ENCODE measurements at places on chromosomes 11 and 22.

- no peak for DNase-seq
Observed at GRCh38 chr22:40512426-40513136, 123.9 kb downstream of the MRTFA start.

DNA sequence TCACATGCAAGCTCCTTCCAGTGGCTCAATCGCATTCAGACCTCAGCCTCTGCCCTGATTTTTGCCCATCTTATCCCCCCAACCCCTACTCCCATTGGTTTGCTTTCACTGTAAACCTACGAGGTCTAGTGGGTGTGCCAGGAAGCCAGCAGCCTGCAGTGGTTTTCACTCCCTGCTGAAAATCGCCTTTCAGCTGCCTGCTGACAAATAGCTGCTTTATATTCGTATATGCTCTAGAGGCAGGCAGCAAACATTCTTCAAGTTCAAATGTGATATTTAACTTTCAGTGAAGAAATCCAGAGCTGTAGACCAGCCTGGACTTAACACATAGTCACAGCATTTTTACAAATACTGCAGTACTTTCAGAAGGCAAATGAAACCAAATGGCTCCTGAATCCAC is 92.8 kb upstream of the APOA1 start:
- DNase-seq: no peak

GRCh38 chr11:119592642-119593041 is 136.4 kb downstream of the NECTIN1 start:
- DNase-seq: peak; percentile 76

DNA sequence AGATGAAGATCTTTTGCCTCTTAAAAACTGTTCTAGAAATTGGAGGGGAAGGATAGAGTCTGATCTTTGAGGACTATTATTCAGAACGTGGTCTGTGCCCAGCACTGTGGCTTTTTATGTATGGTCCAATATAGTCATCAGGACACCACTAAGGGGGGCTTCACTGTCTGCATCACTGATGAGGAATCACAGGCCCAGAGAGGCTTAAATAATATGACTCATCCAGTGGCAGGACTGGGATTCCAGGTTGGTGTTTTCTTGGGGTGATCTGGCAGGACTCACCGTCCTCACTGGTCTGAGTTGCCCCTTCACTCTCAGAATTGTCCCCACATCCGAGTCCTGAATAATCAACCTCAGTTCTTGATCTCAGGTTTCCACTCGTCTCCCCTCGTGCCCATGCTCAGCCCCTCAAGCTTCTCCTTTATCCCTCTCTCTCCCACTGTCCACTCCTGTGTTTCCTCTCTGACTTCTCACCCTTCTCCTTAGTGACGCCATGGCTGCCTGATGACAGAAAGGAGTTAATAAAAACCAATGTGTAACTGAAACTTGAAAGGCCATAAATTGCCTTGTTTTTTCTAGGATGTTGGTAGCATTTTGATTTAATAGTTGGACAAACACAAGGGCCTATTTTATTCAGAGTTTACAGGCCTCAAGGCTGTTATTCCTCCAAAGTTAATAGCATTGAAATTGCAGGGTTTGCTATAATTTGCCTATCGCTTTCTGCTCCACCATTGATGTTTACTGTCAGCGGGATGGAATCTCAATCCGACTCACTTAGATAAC is 95.7 kb upstream of the NNMT start:
- no peak for DNase-seq

- DNase-seq: no peak
Observed at GRCh38 chr22:24681236-24681635, 78.2 kb downstream of the GGT1 start.

DNA sequence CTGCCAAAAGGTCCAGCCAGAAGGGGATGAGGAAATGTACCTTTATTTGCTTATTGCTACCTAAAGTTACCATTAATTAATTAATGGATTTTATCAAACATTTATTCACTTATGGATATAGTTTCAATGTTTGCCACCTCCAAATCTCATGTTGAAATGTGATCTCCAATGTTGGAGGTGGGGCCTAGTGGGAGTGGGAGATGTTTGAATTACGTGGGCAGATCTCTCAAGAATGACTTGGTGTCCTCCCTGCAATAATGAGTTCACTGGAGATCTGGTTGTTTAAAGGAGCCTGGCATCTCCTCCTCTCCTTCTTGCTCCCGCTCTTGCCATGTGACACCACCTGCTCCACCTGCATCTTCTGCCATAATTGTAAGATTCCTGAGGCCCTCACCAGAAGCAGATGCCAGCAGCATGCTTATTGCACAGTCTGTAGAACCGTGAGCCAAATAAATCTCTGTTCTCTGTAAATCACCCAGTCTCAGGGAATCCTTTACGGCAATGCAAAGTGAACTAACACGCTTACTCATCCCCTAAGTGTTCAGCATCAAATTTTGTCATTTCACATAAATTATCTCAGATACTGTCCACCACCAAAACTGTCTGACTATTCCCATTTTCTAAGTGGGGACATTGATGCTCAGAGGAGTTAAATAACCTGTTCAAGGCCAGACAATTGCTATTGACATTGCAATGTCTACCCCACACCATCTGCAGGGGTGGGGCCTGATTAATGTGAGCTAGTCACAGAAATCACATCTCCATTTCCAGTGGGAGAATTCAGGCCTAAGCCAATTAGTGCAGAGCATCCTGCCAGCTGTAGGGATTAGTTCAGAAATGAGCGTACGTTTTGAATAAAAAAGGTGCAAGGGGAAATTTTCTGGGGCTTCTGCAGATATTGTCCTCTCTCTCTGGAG is 51.6 kb upstream of the SYN3 start:
- no peak for DNase-seq

DNA sequence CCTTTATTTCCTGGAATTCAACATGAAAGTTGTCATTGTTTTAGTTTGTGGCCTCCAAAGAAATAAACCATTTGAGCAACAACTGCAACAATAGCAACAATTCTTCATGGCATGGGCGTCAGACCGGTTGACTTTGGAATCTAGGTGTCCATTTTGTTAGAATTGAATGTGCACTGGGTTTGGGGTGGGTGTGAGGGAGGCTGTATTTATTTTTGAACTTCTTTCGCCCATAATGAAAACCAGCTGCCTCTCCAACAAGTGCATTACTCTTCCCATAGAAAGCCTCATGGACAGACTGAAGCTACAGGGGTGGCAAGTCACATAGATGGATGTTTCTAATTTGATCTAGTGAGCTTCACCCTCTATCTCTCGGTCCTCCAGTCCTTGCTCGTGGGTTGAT is 85.4 kb downstream of the ADAMTS15 start:
- DNase-seq: no peak

- peak; percentile 80 for DNase-seq
Observed at GRCh38 chr11:24496736-24497725, at the start of gene LUZP2. Gene LUZP2 (plus strand): TSS chr11:24497053.

DNA sequence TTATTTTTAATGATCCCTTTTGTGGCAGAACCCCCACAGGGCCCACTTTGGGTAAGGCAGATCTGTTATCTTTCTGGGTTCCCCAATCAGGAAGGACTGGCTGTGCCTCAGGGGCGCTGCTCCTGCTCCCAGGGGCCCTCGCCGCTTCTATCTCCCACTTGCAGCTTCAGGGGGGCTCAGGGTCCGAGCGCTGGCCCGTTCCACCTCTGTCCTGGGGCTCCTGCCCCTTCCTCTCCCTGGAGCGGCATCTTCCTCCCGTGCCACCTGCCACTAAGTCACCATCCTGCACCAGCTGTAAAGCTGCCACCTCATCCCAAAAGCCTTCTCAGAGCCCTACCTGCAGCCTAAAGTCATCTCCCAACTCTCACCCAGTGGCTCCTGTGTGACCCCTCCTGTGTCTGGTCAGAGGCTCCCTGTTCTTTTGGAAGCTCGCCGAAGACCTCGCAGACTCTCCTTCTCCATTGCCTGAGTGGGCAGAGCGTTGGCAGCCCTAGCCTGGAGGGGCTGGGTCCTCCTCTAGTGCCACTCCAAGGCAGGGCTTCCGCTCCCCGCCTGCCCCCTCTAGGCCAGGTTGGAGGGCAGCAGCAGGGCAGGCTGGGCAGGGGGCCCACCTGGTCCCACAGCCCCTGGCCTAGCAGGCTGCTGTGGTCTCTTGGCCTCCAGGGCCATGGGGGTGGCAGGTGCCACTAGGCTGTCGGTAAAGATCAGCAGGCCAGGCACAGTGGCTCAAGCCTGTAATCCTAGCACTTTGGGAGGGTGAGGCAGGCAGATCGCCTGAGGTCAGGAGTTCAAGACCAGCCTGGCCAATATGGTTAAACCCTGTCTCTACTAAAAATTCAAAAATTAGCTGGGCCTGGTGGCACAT is 106.7 kb downstream of the MORC2 start:
- no peak for DNase-seq

- no peak for DNase-seq
Observed at GRCh38 chr11:65147352-65148075, 13.2 kb upstream of the SYVN1 start.

DNA sequence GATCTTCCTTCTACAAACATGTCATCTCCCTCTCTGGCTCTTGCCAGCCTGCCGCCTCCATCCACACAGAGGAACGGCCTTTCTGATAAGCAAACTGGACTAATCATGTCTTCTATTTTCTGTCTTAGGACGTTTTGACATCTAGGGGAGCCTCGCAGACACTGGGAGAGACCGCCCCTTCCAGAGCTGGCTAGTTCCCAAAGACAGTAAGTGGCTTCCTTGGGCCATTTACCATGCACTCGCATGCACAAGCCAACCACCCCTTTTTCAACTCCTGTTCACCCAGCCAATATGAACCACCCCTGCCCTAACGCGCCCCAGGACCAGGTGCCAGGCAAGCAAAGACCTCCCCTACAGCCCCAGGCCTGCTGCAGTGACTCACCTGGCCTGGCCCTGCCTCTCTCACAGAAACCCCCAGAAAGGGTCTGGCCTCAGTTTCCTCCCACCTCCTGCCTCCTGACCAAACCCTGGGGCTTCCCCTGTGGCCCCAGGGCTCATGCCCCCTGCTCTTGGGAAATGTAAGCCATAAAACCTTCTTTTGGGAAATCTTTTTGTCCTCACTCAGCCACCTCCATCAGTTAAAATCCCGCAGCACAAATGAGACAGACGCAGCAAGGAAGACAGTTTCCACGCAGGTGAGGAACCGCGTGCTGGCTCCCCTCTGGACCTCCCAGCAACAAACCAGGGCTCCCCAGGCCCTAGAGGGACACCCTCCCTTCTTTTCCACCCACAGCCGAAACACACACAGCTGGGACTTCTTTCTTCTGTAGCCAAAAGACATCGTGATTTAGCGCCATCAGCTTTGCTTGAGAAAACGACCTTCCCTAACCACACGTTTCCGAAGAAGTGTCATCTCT is 38.5 kb downstream of the SHANK2 start:
- DNase-seq: no peak

DNA sequence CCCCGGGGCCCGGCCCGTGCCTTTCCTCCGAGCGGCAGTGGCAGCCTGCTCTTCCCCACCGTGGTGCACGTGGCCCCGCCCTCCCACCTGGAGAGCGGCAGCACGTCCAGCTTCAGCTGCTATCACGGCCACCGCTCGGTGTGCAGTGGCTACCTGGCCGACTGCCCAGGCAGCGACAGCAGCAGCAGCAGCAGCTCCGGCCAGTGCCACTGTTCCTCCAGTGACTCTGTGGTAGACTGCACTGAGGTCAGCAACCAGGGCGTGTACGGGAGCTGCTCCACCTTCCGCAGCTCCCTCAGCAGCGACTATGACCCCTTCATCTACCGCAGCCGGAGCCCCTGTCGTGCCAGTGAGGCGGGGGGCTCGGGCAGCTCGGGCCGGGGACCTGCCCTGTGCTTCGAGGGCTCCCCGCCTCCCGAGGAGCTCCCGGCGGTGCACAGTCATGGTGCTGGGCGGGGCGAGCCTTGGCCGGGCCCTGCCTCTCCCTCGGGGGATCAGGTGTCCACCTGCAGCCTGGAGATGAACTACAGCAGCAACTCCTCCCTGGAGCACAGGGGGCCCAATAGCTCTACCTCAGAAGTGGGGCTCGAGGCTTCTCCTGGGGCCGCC is 11.9 kb downstream of the C22orf31 start:
- no peak for DNase-seq

GRCh38 chr11:3775736-3776406 is 21.5 kb downstream of the NUP98 start:
- DNase-seq: peak; percentile 86

GRCh38 chr11:64537876-64538275 is 53.1 kb upstream of the SLC22A12 start:
- no peak for DNase-seq

DNA sequence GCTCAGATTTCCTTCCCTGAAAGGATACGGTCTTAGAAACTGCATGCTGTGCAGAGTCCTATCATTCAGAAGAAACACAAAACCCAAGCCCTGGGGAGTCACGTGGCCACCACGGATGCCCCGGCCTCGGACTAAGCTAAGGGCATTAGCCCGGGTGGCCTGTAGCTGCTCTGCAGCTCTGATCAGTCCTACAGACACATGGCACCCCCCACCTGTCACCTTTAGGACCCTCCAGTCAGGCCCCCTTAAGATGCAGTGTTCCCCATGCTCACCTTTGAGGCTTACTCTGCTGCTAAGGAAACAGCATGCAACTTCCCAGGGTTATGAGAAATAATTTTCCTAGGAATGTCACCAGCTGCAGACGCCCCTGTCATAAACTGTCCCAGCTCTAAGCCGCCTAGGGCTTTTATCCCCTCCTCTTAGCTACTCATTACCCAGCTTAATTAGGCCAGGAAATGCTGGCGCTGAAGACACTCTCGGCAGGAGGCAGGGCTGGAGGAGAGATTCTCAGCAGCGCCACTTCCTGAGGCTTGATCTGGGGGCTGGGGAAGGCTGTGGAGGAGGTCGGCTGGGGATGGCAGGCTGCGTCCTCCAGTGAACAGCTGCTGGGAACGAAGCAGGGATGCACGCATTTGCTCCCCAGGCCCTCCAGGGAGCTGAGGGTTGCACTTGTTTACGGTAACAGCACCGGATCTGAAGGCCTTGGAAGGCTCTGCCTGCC is 47.2 kb upstream of the ADA2 start:
- DNase-seq: peak; percentile 59

DNA sequence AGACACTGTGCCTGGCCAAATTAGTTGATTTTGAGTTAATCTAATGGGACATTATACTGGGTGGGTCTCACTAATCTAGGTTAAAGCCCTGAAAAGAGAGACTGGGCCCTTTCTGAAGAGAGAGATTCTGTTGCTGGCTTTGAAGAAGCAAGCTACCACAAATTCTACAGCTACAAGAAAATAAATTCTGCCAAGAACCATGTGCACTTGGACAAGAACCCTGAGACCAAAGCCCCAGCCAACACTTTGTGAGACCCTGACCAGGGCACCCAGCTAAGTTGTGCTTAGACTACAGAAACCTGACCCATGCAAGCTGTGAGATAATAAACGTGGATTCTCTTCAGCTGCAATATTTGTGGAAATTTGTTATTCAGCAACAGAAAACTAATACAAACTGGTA is 20.1 kb upstream of the SPON1 start:
- no peak for DNase-seq

DNA sequence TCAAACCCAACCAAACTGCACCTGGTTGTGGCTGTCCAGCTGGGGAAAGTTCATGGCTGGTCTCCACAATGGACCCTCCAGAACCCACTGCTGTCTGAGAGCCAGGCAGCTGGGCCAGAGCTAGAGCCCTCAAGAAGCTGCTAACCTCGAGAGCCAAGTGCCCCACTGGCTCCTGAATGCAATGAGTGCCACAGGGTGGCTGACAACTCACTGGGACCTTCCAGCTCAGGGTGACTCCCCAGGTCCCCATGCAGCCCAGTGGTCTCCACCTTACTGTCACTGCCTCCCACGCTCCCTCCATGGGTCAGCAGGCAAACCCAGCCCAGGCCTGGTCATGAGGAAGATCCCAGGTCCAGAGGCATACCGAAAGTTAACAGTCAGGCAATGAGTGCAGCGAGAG is 8.0 kb upstream of the CHST1 start:
- DNase-seq: no peak

- no peak for DNase-seq
Observed at GRCh38 chr11:71210861-71211260, 41.5 kb downstream of the SHANK2 start.
